ENCODE measurements at places on chromosomes 7 and 10.
A peak's percentile ranks its signal among the peaks of the same experiment; 100 is the strongest.

GRCh38 chr10:23202779-23203178, 10.7 kb downstream of the PTF1A start:
- no peak for DNase-seq

GRCh38 chr10:130215151-130215930, 79.2 kb downstream of the GLRX3 start:
- DNase-seq = no peak

GRCh38 chr10:119609516-119609915, 12.8 kb upstream of the TIAL1 start:
- DNase-seq = no peak

DNA sequence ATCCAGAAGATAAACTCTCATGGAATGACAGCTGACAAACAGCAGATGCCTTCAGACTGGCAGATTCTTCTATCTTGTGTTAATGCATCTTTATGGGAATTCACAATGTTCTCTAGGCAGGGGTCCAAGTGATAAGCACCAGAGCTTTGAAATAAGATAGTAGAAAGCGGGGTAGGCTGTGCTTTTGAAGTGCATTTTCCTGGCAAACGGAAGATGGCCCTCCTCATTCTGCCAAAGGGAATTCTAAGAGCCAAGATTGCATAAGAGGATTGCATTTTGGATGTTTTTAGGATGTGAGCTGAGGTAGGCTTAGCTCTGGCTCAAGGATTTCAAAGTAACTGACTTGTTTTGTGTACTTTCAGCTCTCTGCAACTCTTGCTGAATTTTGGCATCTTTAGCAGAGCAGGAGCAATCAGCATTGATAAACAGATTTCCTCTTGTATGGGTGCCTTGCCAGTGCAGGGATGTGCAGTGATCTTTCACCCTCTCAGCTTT, 298.5 kb upstream of the KLF6 start:
- peak; percentile 32 for DNase-seq

All from fibroblast of skin of right quadriceps (primary cell).